ENCODE measurements at places on chromosomes 7 and 10.
A peak's percentile ranks its signal among the peaks of the same experiment; 100 is the strongest.

- peak; percentile 26 for DNase-seq
Measured at GRCh38 chr10:132544744-132545658, 7.4 kb downstream of the INPP5A start.

GRCh38 chr10:119315128-119316001 is 108.0 kb downstream of the GRK5 start:
- no peak for DNase-seq

DNA sequence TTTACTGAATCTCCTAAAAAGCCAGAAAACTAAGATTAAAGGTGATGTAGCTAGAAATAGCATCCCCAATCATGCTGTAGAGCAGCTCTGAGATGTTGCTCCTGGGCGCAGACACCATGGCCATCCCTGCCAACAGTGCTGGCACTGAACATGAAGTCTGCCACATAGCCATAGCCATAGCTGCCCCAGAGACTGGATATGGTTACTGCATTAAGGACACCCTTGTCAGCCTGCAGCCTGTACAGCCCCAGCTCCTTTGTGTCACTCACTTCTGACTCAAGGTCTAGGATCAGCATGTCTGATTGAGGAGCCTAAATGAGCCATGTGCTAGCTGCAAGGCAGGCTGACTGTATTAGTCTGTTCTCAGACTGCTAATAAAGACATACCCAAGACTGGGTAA is 284.6 kb downstream of the RPS24 start:
- DNase-seq, result no peak

DNA sequence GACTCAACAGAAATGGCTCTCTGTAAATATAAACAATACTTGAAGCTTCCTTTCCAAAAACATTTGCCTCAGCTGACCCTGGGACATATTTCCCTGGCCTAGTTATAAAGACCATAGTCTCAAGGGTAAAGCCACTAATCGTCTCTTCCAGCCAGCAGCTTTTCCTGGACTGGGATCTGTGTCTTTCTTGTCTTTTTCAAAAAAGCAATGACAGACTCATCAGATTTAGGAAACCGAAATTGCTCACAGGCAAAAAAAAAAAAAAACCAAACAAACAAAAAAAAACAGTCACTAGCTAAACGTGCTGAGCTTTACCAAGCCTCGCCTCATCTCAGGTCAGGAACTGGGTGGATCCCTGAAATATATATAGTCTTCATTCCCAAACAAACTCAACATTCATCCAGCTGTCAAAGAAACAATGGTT is 23.5 kb downstream of the STN1 start:
- no peak for DNase-seq

DNA sequence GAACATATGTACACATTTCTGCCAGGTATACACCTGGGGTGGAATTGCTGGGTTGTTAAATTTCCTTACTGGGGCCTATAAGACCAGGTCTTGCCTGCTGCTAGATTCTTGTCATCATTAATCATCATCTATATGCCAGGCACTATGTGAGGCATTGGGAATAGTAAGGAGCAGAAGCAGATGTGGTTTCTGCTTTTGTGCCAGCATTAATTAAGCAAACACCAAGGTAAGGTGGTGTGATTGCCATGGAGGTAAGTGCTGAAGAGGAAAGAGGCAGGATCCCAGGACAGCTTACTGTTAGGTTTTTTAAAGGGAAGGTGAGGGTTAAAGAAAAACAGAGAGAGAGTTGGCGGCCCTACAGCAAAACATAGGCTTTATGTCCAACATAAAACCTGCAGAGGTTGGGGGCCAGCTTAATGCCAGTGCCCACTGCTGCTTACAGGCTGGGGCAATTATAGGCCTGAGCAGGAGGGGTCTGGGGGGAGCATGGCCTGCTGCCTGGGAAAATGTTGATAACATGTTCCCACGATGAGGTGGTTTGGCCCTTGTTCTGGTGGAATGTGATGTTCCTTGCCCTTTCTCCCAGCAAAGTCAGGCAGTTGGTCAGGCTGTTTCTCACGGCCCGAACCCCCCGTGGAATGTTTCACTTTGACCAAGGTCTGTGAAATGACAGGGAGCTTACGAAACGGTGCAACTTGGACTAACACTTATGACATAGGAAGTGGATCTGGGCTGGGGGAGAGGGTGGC is 93.9 kb downstream of the RBM20 start:
- no peak for DNase-seq

GRCh38 chr7:135300913-135301765 is 67.5 kb downstream of the STRA8 start:
- no peak for DNase-seq
